Activated CD4-positive, alpha-beta T cell treated with anti-CD3 and anti-CD28 coated beads, Interleukin-2, amount 50 U/mL, for 16 hours (primary cell): ENCODE measurements at places on chromosomes 5 and 9.

- peak; percentile 58 for DNase-seq
Observed at GRCh38 chr5:40484495-40484894, 195.2 kb upstream of the PTGER4 start.

- DNase-seq, result no peak
Observed at GRCh38 chr5:111668477-111669414, 88.2 kb downstream of the NREP start.

DNA sequence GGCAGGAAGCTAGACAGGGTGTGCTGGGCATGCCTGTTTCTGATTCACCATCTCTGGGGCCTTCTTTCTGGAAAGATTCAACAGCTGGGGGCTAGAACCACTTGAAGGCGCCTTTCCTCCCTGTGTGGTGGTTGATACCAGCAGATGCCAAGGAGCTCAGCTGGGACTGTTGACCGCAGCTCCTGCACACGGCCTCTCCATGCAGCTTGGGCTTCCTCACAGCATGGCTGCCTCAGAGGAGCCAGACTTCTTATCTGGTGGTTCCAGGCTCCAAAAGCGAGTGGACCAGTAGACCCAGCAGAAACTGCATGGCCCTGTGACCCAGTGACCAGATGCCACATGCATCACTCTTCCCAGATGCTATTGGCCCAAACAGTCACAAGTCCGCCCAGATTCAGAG, 74.7 kb upstream of the COL5A1 start:
- DNase-seq, result no peak

DNA sequence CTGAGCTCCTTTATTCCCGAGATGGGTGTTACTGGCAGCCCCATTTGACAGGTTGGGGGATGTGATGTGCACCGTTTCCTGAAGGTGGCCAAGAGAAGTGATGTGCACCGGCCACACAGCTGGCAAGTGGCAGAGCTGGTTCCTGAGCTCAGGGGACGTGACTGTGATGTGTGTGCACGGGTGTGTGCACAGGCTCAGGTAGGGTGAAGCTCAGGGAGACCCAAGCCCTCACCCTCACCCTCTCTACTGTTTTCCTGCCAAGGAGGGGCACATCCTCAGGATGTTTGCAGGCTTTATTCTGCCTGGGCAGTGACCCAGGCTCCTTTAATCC, 56.6 kb downstream of the WWC1 start:
- DNase-seq, result no peak

- DNase-seq, result no peak
Observed at GRCh38 chr9:84238652-84239051, 101.9 kb downstream of the SLC28A3 start.

DNA sequence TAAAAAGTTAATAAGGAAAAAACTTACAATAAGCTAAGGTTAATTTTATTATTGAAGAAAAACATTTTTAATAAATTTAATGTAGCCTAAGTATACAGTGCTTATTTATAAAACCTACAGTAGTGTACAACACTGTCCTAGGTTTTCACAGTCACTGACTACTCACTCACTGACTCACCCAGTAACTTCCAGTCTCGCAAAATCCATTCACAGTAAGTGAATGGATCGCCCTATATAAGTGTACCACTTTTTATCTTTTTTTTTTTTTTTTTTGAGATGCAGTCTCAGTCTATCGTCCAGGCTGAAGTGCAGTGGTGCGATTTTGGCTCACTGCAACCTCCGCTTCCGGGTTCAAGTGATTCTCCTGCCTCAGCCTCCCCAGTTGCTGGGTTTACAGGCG, 47.7 kb downstream of the FNIP1 start:
- no peak for DNase-seq

- no peak for DNase-seq
Observed at GRCh38 chr9:17017931-17018491, 116.8 kb upstream of the CNTLN start.

- no peak for DNase-seq
Observed at GRCh38 chr5:67407979-67408378, 211.4 kb upstream of the CD180 start.

DNA sequence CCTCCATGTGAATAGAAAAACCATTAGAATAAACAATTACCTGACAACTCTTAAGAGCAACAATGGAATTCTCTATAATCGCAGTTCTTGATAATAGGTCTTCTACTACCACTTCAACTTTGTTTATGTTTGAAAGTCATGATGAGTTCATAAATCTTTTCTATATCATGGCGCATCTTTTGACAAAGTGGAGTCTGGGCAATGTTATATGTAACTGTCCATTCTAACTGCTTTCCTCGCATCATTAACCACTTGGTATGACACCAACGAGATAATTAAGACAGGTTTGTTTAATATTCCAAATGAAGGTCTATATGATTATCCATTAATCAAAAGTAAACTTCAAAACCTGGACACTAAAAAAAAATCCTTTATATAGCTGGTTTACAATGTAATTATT, 272.0 kb downstream of the DENND1A start:
- no peak for DNase-seq

DNA sequence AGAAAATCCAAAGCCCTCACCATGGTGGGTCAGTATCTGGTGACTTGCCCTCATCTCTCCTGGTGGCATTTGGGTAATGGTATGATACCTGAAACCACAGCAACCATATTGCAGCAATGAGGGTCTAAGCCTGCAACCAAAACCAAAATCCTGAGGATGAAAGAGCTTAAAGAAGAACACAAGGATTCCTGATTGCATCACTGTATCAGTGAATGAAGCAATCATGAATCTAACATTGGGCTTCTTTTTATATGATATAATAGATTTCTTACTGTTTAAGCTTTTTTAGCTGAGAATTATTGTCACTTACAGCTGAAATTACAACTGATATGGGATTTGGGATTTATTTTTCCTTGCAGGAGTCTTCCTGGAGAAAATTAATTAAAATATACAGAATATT, 269.9 kb downstream of the MEF2C start:
- DNase-seq, result no peak

- DNase-seq, result no peak
Observed at GRCh38 chr5:56039985-56040384, 45.2 kb upstream of the IL6ST start.

DNA sequence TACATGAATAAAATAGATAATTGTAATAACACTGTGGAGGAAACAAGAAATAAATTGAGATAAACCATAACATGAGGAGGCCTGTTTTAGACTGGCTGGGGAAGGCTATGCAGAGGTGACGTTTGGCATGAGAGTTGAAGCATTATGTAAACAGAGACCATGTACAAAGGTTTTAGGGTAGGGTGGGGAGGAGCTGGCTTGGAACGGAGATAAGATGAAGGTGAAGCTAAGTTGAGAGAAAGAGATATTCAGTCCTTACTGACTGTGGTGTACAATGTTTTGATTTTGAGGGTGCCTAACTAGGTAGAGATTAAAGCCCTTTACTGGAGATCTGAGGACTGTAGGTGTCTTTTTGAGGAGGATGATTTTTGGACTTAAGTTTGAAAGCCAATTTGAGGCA, 17.8 kb downstream of the MAN2A1 start:
- DNase-seq, result no peak

GRCh38 chr9:128428644-128429512, 8.2 kb downstream of the CERCAM start:
- DNase-seq, result no peak

- peak; percentile 88 for DNase-seq
Observed at GRCh38 chr9:71766663-71767062, 1.6 kb downstream of the CEMIP2 start.

DNA sequence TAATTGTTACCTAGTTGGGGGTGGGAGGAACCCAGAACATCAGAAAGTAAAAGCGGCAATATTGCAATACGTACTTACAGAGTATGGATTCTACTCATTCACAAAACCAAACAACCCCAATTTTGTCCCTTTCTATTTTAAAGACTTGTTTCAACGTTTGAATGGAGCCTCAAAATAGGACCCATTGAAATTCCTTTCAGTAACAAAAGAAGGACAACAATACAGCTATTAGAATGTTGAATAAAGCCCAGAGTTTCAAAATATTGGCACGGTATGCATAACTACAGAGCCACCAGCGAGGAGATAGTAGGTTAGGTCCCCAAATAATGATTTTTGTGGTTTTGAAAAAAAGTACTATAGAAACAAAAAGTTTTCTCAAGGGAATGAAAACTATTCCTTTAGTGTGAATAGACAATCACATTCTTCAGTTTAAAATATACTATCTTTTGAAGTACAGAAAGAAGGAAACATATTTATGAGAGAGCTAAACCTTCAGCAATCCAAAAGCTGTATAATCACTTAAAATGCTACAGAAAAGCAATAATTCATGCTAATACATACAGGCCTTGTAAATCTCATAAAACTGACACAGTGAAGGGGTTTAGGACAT, 235.5 kb downstream of the RFX3 start:
- DNase-seq, result no peak

DNA sequence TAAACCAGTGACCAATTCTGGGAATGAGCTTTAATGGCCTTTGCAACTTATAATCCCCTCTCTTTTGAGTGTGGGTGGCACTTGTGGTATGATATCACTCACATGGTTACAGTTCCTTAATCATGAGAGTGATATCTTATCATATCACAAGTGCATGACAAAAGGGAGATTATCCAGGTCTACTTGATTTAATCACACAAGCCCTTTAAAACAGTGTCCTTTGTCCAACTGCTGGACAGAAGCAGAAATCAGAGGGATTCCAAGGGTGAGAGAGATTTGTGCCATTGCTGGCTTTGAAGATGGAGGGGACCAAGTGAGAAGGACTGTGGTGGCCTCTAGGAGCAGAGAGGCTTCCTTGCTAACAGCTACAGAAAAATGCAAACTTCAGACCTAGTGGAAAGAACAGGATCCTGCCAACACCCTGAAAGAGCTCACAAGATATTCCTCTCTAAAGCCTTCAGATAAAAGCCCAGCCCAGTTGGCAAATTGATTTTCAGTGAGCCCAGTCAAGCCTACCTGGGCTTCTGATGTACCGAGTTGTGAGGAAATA, 279.0 kb upstream of the TLE4 start:
- DNase-seq, result no peak

DNA sequence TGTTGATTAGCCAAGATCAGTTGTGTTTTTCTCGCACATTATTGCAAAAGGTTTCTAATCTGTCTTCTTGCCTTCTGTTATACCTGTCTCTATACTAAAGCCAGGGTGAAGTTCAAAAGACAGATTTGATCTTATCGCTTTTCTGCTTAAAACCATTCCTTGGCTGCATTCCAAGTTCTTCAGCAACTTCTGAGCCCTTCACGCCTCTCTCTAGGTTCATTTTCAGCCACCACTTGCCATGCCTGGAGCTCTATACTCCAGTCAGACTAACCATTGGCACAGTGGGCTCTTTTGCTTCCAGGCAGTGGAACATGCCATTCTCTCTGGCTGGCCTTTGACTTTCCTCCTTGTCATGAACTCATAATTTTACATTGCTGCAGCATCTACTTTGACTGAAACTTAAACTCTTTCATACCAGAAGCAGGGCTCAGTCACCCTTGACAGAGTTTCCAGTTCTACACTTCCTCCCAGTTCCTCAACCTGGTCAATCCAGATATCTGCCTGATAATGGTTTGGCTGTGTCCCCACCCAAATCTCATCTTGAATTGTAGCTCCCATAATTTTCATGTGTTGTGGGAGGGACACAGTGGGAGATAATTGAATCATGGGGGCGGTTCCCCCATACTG, 114.4 kb downstream of the SLC12A2 start:
- DNase-seq, result no peak

- DNase-seq, result no peak
Observed at GRCh38 chr5:9790276-9790675, 160.1 kb upstream of the TAS2R1 start.
